ENCODE measurements at places on chromosomes 6 and 20.

GRCh38 chr6:27293436-27294098, 18.5 kb downstream of the POM121L2 start:
- DNase-seq: no peak

- DNase-seq: no peak
Measured at GRCh38 chr20:35604449-35604747, 11.2 kb upstream of the SPAG4 start.

DNA sequence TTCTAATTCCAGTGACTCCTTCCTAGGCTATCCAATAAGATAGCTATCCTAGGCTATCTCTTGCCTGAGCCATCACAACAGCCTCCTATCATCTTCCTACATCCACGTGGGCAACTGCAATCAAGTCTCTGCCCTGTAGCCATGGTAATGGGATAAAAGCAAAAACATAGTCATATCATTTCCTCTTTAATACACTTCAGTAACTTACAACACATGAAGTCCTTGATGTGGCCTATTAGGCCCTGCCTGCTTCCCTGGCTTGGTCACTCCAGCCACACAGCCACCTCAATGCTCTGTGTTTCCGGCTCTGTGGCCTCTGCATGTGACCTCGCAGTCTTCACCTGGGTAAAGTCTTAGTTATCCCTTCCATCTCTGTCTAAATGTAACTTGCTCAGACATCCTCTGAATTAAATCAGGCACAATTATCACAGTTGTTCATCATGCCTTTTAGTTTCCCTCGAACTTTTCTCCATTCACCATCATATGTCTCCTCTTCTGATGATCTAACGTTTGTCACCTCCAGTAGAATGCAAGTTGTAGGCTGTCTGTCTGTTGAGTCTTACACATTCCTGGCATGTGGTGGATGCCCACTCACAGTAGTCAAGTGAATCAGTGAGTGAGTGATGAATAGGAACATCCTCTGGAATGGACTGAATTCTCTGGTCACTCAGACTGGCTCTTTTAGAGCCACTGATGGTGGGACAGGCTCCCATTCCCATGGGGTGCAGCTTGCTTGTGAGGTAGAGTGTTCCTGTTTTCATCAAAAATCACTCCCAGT, 229.4 kb downstream of the TBC1D7 start:
- DNase-seq: no peak

DNA sequence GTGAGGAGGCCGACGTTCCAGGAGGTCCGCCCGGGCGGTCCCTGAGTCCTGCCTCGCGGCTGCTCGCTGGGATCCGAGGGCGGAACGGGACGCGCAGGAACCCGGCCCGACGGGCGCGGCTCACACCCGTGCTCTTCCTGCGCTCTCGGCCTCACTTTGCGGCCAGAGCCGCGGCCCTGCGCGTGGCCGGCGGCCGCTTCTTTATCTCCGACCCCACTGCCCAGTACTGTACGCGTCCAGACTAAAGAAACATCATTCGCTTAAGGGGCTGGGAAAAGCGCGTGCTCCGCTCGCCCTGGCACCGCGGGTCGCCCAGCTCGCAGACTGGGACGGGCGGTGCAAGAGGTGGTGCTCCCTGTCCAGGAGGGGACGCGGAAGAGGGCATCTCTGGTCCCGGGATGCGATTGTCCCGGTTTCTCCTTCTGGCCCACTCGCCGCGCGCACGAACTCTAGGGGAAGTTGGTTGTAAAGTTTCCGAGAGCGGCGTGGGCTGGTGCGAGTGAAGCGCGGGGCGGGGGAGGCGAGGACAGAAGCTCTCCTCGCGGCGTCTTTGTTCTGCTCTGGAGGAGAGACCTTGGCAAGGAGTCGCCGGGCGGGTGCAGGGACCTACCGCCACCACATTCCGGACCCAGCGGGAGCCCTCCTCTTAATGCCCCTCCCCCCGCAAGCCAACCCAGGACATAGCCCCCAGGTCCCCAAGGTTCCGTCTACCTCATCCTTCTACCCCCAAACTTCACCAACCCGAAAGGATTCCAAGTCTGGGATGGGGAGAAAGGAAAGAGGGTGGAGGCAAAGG, 71.0 kb downstream of the SOX4 start:
- no peak for DNase-seq

DNA sequence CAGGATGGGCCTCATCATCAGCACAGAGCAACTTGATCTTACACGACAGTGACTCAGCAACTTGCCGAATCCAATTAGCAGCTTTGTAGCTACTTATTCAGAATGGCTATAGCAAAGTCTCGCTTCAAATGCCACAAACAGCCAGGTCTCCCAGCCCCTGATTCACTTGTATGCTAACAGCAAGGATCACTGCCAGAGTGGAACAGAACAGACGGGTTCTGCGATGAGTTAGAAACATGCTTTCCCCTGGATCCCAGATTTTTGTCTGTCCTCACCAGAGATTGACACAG, 254.4 kb downstream of the NRN1 start:
- no peak for DNase-seq

DNA sequence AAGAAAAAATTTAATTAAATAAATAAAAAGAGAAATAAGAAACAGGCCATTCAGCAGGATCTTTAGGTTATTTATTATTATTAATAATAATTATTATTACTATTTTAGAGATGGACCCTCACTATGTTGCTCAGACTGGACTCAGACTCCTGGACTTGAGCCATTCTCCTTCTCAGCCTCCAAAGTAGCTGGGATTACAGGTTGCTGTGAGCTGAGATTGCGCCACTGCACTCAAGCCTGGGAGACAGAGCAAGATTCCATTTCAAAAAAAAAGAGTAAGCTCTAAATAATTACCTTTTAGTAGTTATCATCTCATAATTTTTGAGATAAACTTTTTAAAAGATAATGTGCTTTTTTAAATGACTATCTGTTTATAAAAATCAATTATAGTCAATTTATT, 1102.8 kb upstream of the GJE1 start:
- no peak for DNase-seq

GRCh38 chr20:20267685-20268370, 100.1 kb upstream of the INSM1 start:
- no peak for DNase-seq

DNA sequence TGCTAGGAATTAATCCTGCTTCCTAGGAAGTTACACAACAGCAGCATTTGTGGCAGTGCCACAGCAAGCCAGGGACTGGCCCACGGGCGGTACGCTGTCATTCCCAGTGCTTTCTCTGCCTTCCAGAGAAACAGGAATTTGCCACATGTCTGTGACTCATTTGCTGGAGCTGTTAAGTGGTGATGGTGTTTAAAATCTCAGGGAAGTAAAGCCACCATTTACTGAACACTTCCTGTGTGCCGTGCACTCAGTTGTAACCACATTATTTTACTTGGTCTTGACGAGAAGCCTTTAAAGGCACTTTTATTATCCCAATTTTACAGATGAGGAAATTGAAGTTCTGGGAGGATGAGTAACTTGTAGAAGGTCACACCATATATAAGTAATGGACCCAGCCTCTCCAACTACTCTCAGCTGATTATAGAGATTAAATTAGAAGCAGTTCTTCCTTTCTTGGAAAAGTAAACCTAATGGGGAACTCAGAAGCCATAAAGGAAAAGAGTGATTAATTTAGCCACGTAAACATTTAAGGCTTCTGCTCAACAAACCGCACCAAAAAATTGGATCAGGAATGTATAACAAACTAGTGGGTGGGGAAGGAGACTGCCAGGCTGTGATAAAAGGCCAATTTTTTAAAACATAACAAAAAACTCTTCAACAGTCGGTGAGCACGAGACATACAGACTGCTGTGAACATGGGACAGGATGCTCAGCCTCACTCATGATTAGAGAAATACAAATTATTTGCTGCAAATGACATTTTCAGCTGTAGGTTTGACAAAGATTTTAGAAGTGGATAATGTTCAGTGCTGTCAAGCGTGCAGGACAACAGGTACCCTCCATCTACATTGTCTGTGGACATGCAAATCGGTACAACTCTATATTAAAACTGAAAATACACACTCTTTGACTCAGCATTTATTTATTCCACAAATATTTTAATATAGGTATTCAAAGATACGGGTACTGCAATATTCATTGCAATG, 311.2 kb downstream of the NRN1 start:
- DNase-seq: no peak

DNA sequence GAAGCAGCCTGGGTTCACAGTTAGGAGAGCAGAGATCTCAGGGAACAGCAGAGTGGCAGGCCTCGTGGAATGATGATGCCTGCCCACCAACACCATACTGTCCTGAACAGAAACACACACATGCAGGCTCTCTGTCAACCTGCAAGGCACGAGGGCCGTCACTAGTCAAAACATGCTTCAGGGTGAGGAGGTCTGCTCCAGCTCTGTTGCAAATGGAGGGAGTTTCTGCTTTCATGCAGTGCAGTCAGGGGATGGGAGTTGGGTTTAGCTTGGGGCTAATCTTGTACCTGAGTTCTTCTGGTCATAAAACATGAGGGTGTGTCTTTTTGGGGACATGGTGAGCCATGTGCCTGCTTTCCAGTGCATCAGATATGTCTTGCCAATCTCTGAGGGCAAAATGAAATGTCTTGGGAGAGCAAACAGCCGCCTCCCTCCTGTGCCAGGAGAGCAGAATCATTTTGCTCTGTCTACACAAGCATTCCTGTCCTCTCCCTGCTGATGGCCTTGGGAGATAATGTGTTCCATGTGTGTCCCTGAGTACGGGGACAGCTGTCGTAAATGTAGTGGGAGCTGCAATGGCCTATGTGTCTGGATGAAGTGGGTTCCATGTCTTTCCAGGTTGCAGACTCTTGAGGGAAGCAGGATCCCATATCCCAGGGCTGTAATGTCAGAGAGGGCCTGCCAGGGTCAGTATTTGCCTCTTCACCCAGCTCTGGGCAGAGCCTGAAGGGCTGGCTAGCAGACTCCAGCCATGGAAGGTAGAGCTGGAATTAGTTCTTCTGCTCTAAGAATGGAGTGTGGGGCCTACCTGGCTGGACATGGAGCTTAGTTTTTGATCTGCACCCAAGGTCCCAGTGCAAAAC, 40.6 kb downstream of the MAFB start:
- peak; percentile 26 for DNase-seq

GRCh38 chr6:116518621-116519368, 7.4 kb downstream of the CALHM5 start:
- DNase-seq: no peak

DNA sequence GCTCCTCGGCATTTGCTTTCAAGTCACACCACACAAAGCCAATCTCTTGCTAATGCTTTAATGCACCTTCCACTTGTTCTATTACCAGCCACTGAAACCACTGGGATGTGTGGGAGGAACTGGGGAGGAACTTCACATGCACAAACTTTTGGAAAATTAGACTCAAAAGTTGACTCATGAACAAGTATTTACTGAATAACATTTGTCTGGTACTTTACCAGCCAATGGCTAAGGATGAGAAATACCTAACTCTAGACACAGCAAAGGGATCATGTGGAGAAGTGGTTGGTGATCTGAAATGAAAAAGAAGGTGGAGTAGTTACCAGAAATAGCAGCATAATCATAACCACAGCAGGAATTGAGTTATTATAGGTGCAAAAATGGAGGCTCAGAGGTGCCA, 554.0 kb upstream of the NOX3 start:
- no peak for DNase-seq

DNA sequence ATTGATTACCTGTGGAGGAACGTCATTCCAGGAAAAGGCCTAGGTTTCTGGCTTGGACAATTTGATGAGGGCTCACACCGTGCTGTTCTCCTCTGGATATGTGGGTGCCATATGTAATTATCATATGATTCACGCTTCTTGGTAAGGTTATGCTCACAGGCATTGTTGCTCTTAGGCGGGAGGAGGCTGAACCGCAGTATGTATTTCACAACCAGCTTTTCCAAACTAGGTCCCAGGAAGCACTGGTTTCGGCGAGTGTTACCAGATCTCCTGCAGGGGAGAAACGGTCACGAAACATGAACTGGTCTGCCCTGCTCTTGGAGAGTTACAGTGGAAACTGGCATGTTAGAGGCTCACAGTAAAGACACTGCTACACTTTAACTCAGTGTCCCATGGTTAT, 793 bp upstream of the FAM50B start:
- no peak for DNase-seq

DNA sequence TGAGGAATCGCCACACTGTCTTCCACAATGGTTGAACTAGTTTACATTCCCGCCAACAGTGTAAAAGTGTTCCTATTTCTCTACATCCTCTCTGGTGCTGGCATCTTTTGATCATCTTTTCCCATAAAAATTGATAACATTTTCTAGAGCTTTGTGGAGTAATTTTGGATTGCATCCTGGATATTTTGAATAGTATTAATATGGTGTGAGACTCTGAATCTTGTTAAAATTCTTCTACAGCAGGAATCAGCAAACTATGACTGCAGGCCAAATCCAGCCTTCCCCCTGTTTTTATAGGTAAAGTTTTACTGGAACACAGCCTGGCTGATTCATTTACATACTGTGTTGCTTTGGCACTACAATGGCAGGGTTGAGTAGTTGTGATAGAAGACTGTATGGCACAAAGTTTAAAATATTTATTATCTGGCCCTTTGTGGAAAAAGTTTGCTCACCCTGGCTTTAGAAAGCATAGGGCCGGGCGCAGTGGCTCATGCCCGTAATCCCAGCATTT, 15.0 kb upstream of the RNF8 start:
- DNase-seq: peak; percentile 57

DNA sequence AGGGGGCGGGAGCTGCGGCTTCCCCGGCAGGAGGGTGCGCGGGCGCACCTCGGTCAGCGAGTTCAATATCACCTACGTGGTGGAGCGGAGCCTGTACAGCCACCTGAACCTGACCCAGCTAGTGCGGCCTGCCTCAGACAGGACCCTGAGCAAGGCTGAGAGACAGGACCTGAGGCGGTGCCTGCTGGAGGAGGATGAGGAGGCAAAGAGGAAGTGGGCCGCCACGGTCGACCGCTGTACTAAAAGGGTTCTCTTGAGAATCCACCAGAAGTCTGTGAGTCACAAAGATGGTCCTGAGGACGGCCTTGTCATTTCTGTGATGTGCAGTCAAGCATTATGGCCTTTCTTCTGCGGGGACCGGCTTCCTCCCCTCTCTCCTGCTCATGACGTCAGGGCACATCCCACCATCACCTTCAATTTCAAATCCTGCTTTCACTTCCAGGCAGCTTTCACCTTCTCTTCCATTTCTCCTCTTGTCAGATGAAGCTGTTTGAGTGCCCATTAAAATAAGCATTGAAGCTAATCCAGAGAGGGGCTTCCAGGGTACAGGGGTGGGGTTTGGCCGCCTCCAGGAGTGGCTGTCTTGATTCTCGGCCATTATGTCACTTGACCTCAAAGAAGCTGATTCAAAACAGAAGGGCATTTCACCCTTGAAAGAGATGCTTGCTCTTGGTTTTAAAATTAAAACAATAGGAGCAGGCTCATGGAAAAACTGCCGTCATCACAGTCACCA, 177.6 kb downstream of the SASH1 start:
- DNase-seq: no peak

- no peak for DNase-seq
Measured at GRCh38 chr6:107408714-107409113, 50.6 kb downstream of the PDSS2 start.

DNA sequence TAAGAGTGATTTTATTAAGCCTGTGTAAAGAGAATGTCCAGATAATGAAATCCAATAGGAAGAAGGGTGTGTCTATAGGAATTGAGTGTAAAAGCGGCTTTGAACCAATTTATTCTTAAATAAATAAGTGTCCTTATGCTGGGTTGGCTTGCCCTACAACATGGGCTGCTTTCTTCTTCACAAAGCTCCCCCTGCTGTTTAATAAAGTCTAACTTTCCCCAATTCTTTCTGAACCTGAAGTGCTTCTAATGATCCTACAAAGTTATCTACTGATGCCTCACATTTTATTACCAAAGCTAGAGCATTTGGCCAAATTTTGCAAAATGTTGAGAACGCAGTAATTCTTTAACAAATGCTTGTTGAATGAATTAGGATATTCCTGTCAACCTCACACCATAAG, 36.3 kb upstream of the SIRT5 start:
- DNase-seq: no peak

GRCh38 chr20:29740601-29740950, 1516.9 kb upstream of the DEFB115 start:
- DNase-seq: no peak
